Stimulated activated CD8-positive, alpha-beta memory T cell treated with anti-CD3 and anti-CD28 coated beads, Interleukin-2, amount 100 ng/mL, for 1 hour (primary cell): ENCODE measurements at places on chromosomes 16 and 17.

DNA sequence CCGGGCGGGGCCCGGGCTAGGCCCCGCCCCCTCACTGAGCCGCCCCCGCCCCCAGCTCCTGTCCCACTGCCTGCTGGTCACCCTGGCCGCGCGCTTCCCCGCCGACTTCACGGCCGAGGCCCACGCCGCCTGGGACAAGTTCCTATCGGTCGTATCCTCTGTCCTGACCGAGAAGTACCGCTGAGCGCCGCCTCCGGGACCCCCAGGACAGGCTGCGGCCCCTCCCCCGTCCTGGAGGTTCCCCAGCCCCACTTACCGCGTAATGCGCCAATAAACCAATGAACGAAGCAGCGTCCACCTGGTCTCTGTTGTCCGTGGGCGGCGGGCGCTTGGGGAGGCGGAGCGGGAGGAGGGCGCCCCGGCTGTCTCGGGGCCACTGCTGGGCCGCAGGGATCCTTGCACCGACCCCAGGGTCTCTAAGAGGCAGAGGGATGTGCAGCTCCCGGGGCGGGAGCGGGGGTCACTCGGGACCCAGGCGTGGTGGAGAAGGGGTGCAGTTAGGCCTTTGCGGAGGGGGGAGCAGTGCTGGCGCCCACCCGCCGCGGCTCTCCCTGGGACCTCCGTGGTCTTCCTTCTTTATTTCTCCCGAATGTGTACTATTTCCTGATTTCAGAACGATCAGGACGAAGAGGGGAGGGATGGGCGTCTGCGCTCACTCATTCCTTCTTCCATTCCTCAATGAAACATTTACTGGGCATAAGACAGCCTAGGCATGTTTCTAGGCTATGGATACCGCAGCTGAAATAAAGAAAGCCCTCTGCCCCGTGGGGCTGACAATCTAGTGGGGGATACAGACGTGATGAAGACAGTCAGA, 2.0 kb downstream of the HBZ start:
- DNase-seq: no peak

- DNase-seq: no peak
Measured at GRCh38 chr17:74282587-74283370, 8.7 kb downstream of the DNAI2 start.

GRCh38 chr16:67967183-67967957, 1.1 kb downstream of the SLC12A4 start:
- no peak for DNase-seq

- no peak for DNase-seq
Measured at GRCh38 chr16:70570967-70571570, 47.5 kb downstream of the SF3B3 start.

DNA sequence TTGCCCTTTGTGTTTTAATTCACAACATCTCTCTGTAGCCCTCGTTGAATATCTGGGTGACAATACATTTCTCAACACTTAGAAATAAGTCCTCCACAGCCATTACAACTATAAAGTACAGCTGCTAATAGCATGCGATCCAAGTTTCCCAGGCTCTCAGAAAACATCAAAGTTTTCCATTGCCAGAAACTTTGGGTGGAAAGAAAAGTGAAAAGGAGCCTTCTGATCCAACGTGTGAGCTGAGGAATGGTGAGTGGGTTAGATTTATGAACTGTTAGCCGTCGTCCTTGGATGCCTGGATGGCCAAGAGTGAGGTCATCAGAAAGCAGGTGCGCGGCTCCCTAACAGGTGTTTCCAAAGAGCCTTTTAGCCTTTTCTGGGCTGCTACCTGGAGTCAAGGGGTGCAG, 258.0 kb downstream of the PMP22 start:
- DNase-seq: no peak

- no peak for DNase-seq
Measured at GRCh38 chr17:82201498-82201910, 11.1 kb downstream of the CCDC57 start.

GRCh38 chr16:50334106-50334975, 34.4 kb downstream of the BRD7 start:
- DNase-seq: no peak

- no peak for DNase-seq
Measured at GRCh38 chr17:17398188-17398942, 78.4 kb upstream of the MED9 start.

DNA sequence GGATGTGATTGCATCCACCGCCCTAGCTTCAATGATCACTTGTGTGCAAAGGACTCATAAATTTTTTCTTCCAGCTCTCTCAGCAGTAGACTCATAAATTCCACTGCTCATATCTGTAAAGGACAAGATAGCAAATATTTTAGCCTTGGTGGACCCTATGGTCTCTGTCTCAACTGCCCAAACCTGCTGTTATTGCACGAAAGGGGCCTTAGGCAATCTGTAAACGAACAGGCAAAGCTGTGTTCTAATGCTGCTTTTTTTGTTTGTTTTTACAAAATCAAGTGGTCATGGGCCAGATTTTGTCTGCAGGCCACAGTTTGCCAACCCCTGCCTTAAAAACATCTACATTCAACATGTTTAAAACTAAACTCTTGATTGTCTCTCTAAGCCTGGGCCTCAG, 34.1 kb downstream of the FAM20A start:
- no peak for DNase-seq

- DNase-seq: no peak
Measured at GRCh38 chr16:48498769-48499631, 111.0 kb downstream of the N4BP1 start.

DNA sequence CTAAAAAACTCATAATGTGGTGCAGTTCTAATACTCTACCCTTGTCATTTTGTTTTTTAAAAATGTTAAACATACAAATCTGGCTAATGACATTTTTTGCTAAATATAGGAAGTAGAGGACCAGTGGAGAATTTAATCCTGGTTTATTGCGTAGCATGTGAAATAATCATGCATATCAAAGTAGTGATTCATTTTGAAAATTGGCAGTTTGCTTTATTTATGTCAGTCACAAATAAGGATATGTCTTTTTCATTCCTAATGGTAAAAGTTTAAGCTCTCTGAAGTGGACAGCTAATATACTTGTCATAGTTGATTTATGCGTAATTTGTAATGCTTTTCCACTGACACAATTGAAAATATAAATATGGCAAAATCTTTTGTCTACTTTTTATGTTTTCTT, 224.2 kb downstream of the BCAS3 start:
- no peak for DNase-seq

DNA sequence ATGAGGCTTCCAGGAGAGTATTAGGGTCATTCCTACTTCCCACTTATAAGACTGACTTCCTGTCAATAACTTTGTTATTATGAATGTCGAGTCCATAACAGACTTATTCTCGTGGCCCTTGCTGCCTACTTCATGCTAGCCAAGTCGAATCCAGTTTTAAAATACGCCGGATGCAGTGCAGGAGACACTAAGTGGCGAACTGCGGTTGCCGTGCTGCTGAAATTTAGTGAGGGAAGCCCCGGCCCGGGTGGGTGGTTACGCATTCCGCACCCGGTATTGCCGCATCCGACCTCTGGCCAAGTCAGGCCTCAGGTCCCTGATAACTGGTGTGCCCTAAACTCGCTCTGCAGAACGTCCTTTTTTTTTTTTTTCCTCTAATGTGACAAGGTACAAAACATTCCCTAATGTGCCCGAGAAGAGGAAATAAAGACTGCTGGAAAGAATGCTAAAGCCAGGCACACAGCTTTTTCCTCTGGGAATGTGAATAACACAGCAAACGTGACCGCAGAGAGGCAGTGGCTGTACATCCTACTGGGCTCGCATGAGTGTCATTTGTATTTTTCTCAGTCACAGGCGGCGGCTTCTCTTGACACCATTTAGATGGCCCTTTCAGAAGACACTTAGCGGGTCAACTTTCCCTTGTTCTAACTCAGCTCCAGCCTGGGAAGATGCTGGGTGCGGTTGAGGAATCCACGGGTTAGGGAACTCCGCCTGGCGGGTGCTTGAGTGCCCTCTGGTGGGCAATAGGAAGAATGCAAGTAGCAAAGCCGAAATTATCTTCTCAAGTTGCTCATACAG, 7.1 kb upstream of the AKTIP start:
- peak; percentile 23 for DNase-seq

GRCh38 chr17:18225642-18226283, 328 bp downstream of the LLGL1 start:
- DNase-seq: no peak

- DNase-seq: no peak
Measured at GRCh38 chr16:57165938-57166337, 19.9 kb downstream of the PSME3IP1 start.

- no peak for DNase-seq
Measured at GRCh38 chr17:44924107-44924544, 8.8 kb upstream of the GFAP start.

DNA sequence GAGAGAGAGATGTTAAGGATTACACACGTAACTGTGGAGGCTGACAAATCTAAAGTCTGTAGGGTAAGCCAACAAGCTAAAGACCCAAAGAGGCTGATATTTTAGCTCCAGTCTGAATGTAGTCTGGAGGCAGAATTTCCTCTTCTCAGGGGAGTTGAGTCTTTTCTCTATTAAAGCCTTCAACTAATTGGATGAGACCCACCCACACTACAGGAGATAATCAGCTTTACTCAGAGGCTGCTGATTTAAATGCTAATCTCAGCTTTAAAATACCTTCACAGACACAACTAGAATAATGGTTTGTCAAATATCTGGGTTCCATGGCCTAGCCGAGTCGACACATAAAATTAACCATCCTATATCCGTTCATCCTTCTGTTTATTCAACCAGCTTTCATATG, 204.3 kb upstream of the PSMD7 start:
- no peak for DNase-seq

- no peak for DNase-seq
Measured at GRCh38 chr16:57503366-57503765, 17.1 kb upstream of the DOK4 start.

- no peak for DNase-seq
Measured at GRCh38 chr16:67641779-67642708, 2.9 kb upstream of the CARMIL2 start.

- no peak for DNase-seq
Measured at GRCh38 chr16:59432896-59433295, 698.8 kb upstream of the GOT2 start.

- DNase-seq: no peak
Measured at GRCh38 chr16:74322301-74322710, 25.7 kb downstream of the PSMD7 start.

GRCh38 chr16:69402439-69402838, 16.6 kb upstream of the TERF2 start:
- DNase-seq: no peak

- DNase-seq: no peak
Measured at GRCh38 chr16:31486045-31486444, 3.1 kb downstream of the SLC5A2 start.

DNA sequence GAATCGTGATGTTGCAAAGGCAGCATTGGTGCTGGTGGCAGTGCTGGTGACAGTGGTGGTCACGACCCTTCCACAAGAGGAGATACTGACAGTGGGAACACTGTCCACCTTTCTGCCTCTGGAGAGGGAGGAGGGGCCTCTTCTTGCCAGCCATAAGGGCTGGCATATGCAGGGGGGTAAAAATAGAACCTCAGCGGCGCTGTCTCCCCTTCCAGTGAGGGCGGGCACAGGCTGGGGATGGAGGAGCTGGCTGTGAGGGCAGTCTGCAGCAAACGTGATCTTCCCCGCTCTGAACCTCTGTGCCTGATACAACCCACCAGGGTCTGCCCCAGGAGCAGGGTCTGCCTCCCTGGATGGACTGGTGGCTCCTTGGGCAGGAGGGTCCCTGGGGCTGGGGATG, 3.4 kb downstream of the RAP1GAP2 start:
- DNase-seq: no peak

- DNase-seq: no peak
Measured at GRCh38 chr16:13322336-13322735, 420.9 kb downstream of the SHISA9 start.

- DNase-seq: no peak
Measured at GRCh38 chr16:86134802-86135461, 236.0 kb downstream of the IRF8 start.

GRCh38 chr17:77281904-77282367, 141.2 kb downstream of the SEC14L1 start:
- DNase-seq: no peak

DNA sequence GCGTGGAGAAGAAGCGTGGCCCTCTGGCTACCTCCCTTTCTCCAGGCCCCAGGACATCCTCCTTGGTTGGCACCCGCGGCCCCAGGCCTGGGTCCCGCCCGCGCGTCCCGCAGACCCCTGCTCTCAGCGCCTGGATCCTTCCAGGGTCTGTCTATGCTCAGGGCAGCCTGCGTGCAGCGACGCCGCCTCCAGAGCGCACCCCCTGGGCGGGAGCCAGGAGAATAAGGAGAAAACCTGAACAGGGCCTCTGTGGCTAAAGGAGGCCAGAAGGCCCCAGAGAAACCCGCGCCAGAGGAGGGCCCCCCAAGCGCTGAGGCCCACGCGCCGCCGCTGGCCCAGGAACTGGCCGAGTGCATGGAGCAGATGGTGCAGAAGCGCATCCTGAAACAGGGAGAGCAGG, 40.4 kb upstream of the DNAJA2 start:
- no peak for DNase-seq

GRCh38 chr17:43855061-43855460, 8.1 kb downstream of the CD300LG start:
- no peak for DNase-seq

GRCh38 chr17:67293251-67294203, 48.5 kb upstream of the HELZ start:
- peak; percentile 31 for DNase-seq

GRCh38 chr17:44065668-44066203, 735 bp downstream of the LSM12 start:
- no peak for DNase-seq

DNA sequence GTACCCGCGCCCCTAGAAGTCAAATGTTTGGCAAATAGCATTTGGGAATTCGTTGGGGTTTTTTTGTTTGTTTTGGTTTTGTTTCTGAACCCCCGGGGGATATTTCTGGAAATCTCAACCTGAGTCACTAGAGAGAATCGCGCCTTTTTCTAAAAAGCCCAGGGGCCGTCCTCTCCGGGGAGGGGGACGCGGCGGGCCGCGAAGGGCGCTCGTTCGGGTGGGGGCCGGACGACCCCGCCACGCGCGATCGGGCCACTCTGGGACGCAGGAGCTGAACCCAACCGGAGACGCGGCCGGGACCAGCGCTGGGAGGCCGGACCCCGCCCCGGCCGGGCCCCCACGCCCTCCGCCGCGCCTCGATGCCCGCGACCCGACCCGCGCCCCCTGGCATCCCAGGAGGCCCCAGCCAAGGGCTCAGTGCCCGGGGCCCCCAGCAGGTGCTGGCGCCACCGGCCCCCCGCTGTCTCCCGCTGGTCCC, 302 bp downstream of the LITAF start:
- DNase-seq: no peak

DNA sequence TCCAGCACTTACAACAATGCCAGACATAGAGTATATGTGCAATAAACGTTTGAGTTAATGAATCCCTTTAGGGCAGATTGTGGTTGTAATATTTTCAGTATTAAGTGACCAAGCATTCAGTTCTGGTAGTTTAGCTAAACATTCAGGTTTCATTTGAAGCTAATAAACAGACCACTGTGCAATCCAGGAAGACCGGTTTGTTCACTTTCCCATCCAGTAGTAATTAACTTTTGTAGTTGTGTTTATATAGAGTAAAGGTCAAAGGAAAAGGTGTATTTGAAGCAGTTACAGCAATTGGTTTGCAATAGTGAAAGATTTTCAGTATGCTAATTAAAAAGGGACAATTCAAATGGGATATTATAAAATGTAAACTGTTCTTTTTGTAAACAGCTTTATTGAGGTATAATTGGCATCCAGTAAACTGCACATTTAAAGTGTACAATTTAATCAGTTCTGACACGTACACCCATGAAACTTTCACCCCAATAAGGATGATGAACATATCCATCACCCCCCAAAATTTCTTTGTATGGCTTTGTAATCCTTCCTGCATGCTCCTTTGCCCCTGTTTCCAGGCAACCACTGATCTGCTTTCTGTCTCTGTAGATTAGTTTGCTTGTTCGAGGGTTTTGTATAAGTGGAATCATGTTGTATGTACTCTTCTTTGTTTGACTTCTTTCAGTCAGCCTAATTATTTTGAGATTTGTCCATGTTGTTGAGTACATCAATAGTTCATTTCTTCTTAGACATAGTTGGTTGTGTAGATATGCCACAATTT, 26.3 kb downstream of the MRTFB start:
- DNase-seq: no peak
